Right kidney (tissue), 9 donors: ENCODE measurements at places on chromosomes 5 and 9.

GRCh38 chr9:122307925-122308324 is 43.2 kb downstream of the MRRF start:
- no peak for DNase-seq

DNA sequence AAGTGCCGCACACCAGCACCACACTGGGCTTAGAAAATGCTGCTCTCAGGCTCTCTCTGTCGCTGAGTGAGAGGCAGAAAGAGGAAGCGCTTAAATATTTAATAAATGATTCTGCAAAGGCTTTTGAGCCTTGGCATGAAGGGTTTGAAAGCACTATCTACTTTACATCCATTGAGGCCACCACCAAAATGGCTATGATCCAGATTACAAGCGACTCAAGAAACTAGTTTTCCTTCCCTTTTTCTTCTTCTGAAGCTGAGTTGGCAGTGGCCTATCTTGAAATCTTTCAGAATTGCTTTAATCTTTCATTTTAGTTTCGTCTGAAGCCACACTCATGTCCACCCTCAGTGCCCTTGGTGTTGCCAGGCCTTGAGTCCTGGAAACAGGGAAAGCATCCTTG is 59.5 kb downstream of the EBF1 start:
- no peak for DNase-seq

DNA sequence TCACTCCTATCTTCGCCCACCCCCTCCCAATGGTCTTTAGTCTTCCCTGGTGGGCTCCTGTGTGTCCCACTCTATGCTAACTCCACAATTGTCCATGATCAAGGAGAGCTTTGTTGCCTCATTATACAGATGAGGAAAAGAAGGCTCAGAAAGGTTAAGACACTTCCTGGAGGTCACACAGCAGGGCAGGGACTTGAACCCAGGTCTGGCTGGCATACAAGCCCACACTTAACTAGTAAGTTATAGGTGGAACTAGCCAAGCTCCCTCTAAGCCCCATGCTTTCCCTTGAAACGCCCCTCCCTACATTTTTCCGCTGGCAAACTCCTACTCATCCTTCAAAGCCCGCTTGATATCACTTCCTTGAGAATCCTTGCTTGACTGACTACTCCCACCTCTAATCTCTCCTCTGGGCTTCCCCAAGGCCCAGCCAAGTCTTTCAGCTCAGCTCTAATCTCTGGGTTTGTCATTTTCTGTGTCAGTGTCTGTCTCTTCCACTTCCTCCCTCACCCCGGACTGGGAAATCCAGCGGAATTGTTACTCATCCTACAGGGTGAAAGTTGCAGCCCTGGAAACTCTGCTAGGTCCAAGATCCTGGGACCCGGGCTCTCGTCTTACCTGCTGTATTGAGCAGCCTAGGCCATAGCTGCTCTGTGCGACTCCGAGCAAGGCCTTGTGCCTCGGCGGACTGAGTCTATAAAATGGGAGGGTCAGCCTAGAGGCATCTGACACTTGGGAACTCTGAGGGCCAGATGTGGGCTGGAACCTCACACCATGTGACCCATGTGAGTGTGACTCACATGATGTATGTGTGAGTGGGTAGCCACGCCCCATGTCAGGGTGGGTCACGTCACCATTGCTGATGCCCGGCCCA is 144.5 kb downstream of the GAPVD1 start:
- DNase-seq = no peak

GRCh38 chr9:108637340-108637739 is 218.4 kb downstream of the ACTL7B start:
- DNase-seq = no peak

DNA sequence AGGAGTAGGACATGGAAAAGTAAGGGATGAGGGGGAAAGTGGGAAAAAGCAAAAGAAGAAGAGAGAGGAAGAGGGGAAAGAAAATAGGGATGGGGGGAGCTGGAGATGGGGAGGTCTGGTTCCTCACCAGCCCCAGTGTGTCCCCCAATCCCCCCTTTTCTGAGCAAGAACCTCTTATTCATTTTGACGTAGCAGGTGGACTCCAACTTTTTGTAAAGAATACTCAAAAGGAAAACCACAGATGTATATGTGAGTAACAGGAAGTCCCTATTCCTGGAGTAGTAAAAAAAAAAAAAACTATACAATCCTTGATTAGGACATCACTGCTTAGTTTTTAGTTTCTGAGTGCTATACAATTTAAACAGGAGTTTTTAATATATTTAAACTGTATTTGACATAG is 3.9 kb upstream of the CFAP95 start:
- no peak for DNase-seq

DNA sequence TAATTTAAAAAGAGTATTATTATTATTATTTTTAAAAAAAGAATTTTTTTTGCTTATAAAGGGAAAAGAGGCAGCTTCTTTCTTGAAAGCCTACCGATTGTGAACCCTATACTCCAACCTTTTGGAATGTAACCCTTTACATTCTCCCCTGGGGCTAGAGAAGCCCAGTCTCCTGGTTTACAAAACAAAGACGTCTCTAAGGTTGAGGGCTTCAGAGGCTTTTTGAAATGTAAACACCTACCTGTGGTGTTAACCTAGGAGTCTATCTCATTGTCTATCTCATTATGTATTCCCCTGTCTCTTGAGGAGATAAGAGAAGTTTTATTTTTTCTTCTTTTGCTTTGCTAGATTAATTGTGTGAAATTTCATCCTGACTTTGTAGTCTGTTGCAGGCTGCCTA is 4.7 kb downstream of the TNFSF8 start:
- no peak for DNase-seq

GRCh38 chr5:102561894-102562760 is 63.3 kb upstream of the SLCO6A1 start:
- no peak for DNase-seq

GRCh38 chr5:154178661-154179060 is 11.9 kb upstream of the GALNT10 start:
- DNase-seq = no peak

GRCh38 chr5:2749514-2750025 is 1.9 kb downstream of the IRX2 start:
- peak; percentile 57 for DNase-seq

DNA sequence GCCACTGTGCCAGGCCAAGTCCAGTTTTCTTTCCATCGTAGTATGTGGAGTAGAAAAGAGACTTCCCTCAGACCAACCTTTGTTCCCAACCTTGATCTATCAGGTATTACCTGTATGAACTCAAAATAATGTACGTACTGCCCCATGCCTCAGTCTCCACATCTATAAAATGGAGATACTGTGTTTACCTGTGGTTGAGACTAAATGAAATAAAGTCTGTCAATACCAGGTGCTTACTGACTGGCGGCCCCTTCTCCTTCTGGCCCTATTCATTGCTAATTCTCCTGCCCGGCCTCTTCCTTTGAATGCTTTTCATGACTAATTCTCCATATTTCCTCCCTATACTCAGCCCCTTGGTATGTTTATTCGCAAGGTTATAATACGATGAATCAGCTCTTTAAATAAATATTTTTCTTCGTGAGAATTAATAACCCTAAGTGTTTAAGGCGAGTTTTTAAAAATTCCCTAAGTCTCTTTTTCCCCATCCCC is 89.6 kb upstream of the BASP1 start:
- DNase-seq = no peak

GRCh38 chr5:6554812-6555211 is 78.0 kb downstream of the NSUN2 start:
- DNase-seq = no peak

GRCh38 chr9:38066197-38066913 is 2.7 kb downstream of the SHB start:
- no peak for DNase-seq

DNA sequence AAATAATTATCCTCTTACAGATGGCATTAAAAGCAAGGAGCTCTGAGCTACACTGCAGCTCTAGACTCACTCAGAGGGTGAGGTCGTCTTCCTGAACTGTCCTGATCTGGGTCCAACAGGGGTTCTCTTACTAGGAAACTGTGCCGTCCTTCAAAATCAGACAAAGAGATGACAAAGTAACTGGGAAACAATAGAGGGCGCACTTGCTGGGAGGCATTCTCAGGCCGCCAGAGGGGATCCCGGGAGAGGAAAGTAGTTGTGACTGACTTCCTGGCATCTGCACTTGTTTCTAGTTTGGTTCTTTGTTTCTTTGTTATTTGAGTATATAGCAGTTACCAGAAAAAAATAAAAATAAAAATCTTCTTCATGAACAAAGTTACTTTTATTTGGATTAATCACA is 142.9 kb upstream of the MSX2 start:
- no peak for DNase-seq
